Esophagus squamous epithelium (tissue), 5 donors: ENCODE measurements at places on chromosomes 7 and 10.

DNA sequence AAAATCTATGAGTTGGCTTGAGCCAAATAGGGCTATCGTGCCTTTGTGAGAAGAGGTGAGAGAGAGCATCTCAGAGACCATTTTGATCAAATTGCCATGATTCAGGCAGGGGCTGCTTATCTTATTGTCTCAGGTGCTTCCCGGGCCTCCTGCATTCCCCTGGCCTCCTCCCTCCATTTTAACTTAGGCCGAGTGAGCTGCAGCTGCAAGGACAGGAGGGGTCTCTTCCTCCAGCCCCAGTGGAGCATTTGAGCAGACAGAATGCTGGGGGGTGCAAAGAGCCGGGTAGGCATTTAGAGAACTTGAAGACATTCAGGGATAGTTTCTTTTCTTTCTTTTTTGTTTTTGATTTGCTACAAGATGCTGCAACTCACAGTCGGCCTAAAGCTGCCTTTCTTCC lies 59.0 kb downstream of the BUB3 start:
- no peak for DNase-seq

DNA sequence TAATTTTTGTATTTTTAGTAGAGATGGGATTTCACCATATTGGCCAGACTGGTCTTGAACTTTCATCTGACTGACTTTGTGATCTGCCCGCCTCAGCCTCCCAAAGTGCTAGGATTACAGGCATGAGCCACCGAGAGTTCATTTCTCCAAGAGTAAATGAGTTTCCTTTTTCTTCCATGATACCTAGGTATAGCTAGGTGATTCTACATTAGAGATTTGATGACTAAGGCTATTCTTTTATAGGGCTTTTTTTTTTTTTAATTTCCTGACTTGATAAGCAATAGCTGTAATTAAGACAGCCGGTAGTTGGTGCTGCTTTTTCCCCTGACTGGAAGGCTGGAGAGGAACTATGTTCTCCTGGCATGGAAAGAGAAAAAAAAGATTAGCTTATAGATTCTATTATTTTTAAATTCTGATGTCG lies 3.3 kb downstream of the PTPN12 start:
- no peak for DNase-seq

GRCh38 chr10:70582793-70583668 lies 19.5 kb downstream of the PRF1 start:
- DNase-seq, result no peak

DNA sequence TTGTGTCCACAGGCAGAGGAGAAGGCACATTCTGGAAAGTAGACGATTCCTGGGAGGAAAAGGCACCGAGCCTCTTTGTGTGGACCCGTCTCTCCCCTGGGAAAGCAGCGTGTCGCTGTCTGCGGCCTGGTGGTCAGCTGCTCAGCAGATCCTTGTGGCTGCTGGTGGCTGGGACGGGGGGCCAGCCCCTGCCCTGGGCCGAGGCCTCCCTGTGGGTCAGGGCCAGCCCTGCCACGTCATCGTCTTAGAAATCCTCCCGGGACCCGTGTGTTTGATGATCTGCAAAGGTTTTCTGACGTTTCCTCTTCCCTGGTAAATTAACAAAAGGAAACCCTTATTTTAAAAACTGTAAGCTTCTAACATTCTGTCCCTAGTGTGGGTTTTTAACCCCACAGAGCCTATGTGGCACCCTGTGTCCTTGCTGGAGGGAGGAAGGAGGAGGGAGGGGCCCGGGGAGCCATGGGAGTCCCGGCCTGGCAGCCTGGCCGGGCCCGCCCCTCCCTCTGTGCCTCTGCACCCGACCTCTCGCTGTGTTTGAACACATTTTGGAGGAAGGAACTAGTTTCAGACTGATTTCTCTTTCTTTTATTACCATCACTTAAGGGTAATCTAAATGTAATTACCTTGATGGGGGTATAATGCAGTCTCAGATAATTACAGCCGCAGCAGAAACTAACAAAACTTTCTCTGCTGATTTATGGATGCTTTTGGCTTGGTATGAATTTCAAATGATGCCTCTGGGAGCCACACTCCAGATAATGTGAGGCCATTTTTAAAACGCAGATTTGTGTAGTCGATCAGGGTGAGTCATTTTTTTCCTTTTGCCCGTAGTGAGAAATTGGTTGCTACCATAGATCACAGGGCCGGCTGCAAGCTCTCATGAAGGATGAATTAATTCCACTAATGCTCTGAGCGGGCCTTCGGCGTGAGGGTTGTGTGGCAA lies 85.5 kb downstream of the NKX6-2 start:
- DNase-seq, result no peak

- DNase-seq, result no peak
Measured at GRCh38 chr10:104337521-104337984, 712 bp downstream of the ITPRIP start.

- no peak for DNase-seq
Measured at GRCh38 chr7:2289111-2289586, 25.1 kb downstream of the SNX8 start.

- no peak for DNase-seq
Measured at GRCh38 chr7:125357676-125358455, 428.2 kb upstream of the POT1 start.

GRCh38 chr7:123652406-123652805 lies 3.3 kb upstream of the LMOD2 start:
- DNase-seq, result no peak

GRCh38 chr10:51596695-51597094 lies 102.7 kb downstream of the CSTF2T start:
- no peak for DNase-seq

DNA sequence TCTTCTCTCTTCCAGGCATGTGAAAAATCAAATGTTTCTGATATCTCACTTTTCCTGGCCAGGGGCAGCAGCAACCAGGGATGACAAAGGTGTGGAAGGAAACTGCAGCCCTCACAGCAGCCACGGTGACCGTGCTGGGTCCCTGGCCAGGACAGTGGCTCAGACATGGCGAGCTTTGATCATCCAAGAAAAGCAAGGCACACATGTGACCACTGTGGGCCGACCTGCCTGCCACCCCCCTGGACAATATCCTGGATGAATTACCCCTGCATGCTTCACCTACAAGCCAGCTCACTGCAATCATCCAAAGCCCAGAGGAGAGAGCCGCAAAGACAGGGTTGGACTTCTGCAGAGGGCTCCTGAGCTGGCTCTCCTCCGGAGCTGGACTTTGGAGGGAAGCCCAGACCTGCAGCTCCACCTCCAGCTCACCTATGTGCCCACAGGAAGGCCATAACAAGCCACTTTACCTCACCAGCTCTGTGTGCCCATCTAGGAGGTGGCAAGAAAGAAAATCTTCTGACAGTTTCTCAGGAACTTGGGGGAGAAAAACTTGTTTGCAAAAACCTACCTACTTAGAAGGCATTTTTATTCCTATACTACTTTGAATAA lies 2.7 kb downstream of the CHST15 start:
- DNase-seq, result no peak

GRCh38 chr10:100847440-100847839 lies 65.3 kb upstream of the SLF2 start:
- no peak for DNase-seq

GRCh38 chr10:60496181-60496580 lies 106.5 kb upstream of the ANK3 start:
- DNase-seq, result no peak

DNA sequence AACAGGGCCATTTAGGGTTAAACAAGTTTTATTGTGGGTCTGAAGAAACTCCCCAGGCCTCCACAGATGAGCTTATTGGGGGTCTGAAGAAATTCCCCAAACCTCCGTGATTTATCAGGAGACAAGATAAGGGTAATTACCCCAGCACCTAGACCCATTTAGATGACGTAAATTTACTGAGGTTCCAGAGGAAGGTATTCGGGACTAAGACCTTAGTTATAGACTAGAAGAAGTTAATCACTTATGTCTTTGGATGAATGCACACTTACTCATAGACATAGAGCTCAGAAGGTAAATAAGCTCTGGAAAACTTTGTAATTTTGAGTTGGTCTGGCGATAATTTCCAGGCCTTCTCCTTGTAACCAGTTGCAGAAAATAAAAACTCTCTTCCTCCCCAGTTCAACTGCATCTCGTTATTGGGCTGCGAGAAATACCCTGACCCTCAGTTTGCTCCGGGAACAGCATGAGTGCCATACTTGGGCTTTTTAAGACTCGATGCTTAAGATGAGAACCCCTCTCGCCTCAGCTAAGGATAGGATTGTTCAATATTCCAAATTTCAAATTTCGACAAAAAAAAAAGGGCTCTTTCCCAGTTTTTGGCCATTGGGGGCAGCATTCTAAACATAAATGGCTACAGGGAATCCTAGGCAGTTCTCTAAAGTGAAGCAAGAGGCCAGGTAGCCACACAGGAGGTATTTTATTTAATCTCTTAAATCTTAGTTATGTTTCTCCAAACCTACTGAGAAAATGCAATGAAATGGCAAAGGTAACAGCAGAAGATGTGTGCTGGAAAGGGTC lies 74.7 kb upstream of the PFKP start:
- no peak for DNase-seq

- DNase-seq, result no peak
Measured at GRCh38 chr7:26912338-26912737, 47.9 kb upstream of the SKAP2 start.

GRCh38 chr10:17112566-17112965 lies 17.0 kb downstream of the CUBN start:
- DNase-seq, result no peak

DNA sequence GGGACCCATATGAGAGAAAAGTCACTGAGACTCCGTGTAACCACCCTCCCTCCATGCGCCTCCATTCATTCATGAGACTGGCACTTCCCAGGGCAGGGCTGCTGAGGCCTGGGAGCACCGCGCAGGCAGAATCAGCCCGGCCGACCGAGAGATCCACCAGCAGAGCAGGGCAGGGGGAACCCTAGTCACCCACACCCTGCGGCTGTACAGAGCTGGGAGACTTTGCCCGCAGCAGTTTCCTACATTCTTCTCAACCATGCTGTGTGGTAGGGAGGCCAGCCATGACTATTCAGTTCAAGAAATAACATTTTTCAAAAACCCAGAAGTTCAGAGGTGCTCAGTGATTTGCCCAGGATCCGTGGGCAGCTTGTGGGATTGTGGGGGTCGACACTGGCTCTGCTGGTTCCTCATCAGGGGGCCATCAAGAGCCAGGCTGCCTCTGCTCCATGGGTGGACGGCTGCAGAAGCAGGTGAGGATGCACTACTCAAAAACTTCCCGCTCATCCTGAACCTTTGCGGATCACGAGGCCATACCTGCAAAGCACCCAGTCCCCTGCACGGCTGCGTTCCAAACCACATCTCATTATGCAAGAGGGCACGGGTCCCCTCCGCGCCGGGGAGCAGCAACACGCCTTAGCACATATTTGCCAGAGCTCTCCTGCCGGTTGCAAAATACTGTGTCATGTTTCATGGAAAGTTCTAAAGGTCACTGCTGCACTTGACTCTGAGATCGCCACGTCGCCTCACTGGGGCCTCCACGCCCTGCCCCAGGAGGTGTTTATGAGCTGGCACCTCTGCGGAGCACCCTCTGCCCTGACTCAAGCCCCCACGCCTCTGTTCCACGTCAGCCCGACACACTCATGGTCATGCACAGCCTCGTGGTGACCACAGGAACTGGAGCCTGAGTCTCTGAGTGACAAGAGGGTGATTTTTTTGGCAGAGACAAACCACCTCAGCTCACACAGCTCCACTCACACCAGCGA lies 132.0 kb downstream of the PRKAG2 start:
- no peak for DNase-seq

DNA sequence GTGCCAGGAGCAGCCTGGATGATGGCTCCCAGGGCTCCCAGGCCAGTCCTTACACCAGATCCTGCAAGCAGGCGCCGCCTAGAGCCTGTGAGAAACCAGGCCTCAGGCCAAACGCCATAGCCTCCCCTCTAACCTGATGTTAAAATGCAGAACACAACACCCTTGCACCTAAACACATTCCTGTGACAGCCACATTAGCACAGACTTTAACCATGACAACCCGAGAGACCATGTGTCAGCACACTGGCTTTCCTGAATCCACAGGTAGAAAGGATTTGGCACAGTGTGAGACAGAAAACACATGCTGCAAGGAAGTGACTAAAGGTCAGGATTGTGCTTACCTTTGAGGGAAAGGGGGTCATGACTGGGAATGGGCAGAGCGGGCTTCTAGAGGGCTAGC lies 59.9 kb downstream of the SGMS1 start:
- DNase-seq, result no peak

DNA sequence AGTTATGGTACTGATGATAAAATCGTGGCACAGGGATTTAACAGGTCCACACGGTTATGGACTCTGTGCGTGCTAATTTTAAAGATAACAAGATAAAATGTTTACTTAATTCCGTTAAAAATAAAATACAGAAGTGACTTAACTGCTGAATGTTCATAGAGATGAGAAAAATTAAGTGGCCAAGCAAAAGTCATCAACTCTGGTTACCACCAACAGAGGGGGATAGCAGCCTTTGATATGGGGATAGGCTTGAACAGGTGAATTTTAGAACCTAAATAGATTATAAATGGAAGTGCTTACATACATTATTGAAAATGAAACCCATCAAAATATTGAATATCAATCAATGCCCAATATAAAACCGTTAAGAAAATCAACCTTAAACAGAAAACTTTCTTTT lies 245.0 kb downstream of the WDR37 start:
- DNase-seq, result no peak

DNA sequence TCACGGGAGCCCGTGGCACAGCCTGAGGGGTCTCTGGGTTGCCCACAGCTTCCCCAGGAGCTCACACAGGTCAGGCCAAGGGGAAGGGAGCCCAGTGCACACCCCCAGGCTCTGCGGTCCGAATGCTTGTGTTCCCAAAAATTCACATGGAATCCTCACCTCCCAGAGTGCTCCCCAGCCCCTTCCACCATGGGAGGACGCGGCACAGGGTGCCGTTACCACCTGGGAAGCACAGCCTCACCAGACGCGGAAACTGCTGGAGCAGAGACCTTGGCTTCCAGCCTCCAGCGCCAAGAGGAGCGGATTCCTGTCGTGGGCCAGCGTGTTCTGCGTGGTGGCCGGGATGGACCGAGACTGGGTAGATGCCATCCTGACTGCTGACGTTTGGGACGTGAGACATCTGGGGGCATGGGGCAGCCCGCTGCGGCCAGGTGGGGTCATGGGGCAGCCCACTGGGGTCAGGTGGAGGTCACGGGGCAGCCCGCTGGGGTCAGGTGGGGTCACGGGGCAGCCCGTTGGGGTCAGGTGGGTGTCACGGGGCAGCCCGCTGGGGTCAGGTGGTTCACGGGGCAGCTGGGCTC lies 149.4 kb downstream of the WDR37 start:
- no peak for DNase-seq

- DNase-seq, result no peak
Measured at GRCh38 chr10:11520892-11521291, 90.6 kb downstream of the USP6NL start.

DNA sequence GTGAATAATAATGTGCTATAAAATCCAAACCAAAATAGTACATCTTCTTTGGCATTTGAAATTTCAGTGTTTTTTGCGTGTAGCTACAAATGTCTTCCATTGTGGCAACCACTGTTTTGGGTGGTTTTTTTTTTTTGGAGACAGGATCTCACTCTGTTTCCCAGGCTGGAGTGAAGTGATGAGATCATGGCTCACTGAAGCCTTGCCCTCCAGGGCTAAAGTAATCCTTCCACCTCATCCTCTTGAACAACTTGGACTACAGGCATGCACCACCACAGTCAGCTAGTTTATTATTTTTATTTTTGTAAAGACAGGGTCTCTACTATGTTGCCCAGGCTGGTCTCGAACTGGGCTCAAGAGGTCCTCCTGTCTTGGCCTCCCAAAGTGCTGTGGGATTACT lies 455.1 kb downstream of the AUTS2 start:
- no peak for DNase-seq

- DNase-seq, result no peak
Measured at GRCh38 chr10:3251172-3251571, 78.6 kb upstream of the PITRM1 start.

- no peak for DNase-seq
Measured at GRCh38 chr7:137003566-137003965, 135.1 kb downstream of the CHRM2 start.

- DNase-seq, result no peak
Measured at GRCh38 chr10:73788864-73789658, 3.7 kb downstream of the ZSWIM8 start.
